ENCODE measurements at places on chromosomes 7 and 10.

DNA sequence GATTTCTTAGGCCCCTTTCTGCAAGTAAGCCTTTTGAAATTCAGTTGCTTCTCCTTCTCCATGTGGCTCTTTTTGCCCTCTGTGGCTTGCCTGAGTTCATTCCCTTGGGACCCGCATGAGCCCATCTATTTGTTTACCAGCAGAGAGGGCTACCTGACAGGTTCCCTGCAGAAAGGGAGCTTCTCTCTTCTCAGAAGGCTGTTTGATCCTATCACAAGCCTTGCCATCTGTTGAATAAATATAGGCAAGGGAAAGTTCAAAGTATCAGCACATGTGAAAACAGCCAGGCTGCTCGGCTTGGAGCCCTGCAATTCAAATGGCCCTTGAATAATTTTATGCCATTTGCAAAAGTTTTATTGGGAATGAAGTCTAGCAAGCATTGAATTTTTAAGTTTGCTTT is 720.2 kb upstream of the FZD8 start:
- no peak for DNase-seq

- no peak for DNase-seq
Observed at GRCh38 chr7:1592299-1592871, 22.6 kb upstream of the PSMG3 start.

GRCh38 chr10:119138346-119139306 is 26.9 kb downstream of the SFXN4 start:
- DNase-seq: no peak

GRCh38 chr10:43524434-43525247 is 49.8 kb downstream of the ZNF239 start:
- no peak for DNase-seq

GRCh38 chr10:11341283-11341960 is 270.0 kb downstream of the USP6NL start:
- DNase-seq: no peak

DNA sequence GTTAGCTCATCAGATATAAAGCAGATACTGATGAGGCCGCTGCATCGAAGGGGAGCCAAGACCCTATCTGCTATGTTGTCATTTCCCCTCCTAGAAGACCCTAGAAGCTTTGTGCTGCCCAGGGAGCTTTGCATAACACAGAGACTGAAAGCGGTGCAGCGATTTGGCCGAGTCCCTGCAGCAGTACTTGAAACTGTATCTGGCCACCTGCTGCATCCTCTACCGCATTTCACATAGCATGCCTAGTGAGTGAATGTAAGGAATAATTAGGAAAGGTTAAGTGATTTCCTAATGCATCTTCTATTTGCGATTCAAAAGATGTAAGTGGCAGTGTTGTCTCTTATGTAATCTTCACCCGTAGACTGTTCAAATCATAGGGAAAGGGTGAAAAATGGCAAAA is 106.7 kb downstream of the LRMDA start:
- no peak for DNase-seq

DNA sequence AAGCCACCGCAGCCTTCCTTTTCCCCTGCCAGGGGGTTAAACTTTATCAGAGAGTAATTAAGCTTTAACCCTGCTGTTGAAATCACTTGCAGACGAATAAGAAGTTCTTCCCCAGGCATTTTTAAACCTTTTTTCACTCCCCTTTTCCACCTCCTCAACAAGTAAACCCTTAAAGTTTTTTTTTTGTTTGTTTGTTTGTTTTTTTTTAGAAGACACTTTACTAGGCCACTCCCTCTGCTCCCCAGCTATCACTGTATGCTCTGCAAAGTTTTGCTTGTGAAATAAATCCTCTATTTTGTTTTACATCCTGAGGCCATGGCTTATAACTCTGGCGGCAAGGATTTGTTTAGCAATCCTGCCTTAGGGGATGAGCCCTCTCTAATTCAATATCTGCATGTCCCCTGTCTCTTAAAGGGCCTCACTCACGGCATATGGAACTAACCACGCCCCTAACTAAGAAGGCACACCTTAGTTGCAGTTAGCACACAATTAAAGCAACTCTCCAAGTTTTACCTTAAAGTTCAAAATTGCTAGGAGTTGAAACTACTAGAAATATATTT is 1354.7 kb upstream of the LRRTM3 start:
- no peak for DNase-seq

- peak; percentile 25 for DNase-seq
Observed at GRCh38 chr7:22723181-22723601, 3.8 kb upstream of the IL6 start.

DNA sequence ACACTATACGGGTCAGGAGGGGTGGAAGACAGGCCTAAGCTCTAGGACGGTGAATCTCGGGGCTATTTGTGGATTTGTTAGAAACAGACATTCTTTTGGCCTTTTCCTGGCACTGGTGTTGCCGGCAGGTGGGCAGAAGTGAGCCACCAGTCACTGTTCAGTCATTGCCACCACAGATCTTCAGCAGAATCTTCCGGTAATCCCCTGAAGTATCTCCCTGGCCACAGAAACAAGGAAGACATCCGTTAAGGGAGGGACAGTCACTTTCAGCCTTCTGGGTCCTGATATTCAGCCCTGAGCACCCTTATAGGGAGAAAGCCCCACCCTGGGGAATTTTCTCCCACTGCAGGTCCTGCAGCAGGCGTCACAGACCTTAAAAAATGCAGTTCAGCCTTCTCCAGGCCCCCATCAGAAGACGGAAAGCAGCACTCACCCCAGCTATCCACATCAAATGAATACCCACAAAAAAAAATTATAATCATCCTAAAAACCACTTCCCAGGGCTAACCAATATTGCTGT is 23.2 kb downstream of the PLAC9 start:
- DNase-seq: no peak

DNA sequence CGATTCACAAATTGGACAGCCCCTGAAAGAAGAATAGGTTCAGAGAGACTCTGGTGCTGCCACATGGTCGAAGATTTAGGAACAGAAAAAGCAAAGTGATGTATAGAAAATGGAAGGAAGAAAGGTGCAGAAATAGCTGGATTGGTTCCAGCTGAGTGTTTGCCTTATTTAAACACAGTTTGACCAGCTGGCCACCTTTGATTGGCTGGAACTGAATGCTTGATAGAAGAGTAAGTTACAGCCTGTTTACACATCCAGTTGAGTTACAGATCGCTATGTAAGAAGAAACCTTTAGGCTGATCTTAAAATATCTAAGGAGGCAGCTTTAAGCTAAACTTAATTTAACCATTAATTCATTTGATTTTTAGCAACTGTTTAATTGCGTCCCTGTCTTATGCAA is 40.3 kb upstream of the KAT6B start:
- DNase-seq: no peak

DNA sequence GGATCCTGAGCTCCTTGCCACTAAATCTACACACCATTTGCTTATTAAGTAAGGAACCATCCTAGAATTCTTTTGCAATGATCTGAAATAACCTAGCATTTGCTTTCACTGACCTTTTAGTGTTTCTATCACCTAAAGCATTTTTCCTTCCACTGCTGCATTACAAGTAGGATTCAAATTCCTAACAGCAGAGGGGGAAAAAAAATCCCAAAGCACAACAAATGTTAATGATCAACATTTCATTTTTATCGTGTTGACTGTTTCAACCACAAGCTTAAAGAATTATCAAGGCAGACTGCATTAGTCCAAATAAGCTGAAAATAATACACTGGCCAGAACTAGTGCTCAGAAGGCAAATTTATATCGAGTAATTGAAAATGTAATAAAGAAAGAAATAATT is 174.7 kb upstream of the TCF7L2 start:
- peak; percentile 37 for DNase-seq

DNA sequence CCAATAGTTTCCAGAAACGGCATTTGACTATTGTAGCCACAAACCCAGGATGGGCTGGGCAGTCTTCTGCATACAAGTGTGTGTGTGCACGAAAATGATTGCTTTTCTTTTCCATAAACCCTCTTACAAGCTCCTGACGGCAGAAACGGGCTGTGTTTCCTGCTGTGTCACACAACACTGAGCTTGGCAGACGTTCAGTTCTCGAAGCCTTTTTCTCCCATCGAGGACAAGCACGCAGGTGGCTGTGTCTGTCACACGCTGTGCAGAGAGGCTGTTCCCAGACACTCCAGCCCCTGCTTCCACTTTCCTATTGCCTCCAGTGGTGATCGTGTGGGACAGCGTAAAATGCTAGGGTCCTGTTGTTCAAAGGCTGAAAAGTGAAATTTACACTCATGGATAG is 32.1 kb downstream of the RBAK start:
- DNase-seq: peak; percentile 9

GRCh38 chr7:23205909-23206767 is 24.3 kb downstream of the NUP42 start:
- DNase-seq: no peak

DNA sequence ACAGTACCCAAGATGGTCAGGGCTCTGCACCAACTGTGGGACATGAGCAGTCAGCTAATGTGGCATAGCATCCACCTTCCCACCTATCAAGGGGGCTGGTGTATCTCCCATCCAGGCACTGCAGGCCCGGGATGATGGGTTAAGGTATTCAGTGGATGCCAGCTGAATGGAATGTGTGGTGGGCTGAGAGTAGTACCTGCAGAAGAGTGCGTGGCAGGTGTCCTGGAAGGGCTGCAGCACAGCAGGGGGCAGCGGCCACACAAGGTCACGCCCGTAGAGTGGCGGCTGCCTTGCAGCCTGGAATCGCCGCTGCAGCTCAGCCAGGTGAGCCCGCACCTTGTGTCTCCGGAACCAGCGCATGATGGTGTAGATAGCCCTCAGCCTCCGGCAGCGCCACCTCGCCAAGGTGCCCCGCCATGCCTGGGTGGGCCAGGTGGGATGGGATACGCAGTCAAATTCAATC is 13.3 kb downstream of the MYO1G start:
- DNase-seq: peak; percentile 6

- no peak for DNase-seq
Observed at GRCh38 chr10:48243487-48243886, 31.0 kb downstream of the FRMPD2 start.

- no peak for DNase-seq
Observed at GRCh38 chr10:132102071-132102716, 36.4 kb downstream of the JAKMIP3 start.

DNA sequence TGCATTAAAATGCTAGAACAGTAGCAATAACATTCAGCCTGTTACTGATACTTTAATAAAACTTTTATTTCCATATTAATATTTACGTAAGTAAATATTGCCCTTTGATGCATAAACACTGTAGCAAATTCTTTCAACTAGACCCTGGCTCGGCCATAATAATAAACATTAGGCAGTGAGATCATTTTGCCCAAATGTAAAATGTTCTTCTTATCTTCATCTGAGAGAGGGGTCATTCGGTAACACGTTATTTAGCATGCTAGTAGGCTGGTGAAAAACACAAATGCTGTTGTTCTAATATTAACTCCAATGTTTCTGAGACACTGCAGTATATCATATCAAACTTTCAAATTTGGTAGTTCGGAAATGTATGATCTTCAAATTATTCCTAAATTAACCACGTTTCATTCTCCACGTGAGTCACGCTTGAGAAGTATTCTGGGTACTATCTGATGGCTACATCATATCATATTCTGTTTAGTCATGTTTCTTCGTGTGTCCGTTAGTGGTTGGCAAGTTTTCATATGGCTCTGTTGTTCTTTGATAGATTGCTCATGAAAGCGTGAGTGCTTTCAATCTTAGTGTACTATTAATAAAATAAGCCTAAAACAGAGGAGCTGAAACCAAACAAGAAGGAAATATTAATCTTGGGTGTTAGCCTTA is 145.8 kb downstream of the NSUN6 start:
- DNase-seq: no peak

GRCh38 chr7:27518561-27519350 is 143.9 kb downstream of the HIBADH start:
- DNase-seq: no peak

DNA sequence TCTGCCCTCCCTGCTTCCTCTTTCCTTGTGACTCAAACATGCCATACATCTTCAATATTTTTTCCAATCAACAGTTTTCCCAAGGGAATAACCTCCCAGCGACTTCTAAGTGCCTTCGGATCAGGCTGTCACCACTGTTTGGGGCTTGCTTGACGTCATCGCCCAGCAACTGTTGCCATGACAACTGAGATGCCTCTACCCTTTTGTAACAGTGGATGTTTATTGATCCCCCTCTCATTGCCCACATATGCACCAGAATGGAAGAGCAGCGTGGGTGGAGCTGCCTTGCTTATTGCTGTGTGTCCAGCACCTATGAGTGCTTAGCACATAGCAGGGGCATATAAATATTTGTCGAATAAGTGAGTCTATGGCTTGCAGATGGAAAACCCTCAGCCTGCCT is 14.4 kb downstream of the FFAR4 start:
- no peak for DNase-seq

DNA sequence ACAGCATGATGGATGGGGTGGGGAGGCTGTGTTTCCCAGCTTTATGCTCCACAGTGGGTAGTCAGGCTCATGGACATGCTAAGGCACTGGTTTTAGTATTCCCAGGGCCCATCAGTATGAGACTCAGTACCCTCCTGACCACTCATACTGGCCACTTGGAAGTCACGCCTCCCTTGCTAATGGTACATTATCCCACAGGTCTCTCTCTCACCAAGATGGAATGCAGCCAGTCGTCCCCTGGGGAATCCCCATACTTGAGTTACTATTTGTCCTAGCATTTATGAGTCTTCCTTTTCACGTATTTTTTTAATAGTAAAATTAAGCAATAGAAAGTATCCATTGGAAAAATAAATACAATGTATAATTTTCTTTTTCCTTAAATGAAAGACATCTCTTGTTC is 80.6 kb upstream of the TBX20 start:
- DNase-seq: no peak

DNA sequence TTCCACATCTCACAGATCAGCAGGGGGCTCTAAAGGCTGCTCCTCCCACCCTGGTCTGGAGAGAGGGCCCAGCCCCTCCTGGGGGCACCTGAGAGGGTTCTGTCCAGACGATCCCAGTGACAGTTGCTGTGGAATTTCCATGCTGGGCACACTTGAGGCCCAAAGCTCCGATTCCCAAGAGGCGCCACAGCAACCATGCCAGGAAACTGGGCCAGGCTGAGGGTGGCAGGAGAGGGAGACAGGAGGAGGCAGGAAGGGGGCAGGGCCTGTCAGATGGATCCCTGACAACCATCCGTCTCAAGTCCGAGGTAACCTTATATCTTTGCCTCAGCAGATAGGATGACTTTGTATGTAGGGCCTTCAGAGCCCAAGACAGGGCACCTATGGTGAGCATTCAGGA is 4.3 kb upstream of the NOS3 start:
- DNase-seq: no peak

- no peak for DNase-seq
Observed at GRCh38 chr10:86758189-86759072, 2.0 kb downstream of the BMPR1A start.

Data from AG20443 (cell line).